ENCODE measurements at places on chromosomes 4 and X. TPM values are rescaled to one million over a fixed set of nuclear protein-coding genes. Genes with fewer than 3 reads are reported as not detected.

TBC1D8B gene
- total RNA-seq, result 14.4 TPM

GRCh38 chr4:8290701-8290970, 21.1 kb downstream of the HTRA3 start:
- no peak for DNase-seq

- no peak for DNase-seq
Observed at GRCh38 chr4:105148776-105149175, 2.1 kb downstream of the TET2 start.

- DNase-seq, result no peak
Observed at GRCh38 chr4:183940864-183941263, 35.8 kb downstream of the STOX2 start.

DNA sequence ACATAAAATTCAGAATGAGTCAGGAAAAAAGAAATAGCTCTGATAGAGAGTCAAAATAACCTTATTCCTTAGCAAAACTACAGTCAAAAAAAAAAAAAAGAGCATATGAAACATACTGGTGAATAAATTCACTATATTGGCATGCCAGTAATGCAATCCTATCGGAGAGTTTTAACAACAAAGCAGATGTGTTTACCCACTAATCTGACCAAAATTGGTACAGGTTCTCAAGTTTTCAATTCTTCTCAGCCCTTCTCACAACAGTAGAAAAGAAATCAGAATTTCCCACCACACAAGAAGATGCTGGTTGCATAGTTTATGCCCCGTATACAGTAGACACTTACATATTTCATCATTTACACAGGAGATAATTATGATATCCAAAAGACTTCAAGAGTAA, 59.4 kb downstream of the LCORL start:
- DNase-seq, result peak; percentile 3

DNA sequence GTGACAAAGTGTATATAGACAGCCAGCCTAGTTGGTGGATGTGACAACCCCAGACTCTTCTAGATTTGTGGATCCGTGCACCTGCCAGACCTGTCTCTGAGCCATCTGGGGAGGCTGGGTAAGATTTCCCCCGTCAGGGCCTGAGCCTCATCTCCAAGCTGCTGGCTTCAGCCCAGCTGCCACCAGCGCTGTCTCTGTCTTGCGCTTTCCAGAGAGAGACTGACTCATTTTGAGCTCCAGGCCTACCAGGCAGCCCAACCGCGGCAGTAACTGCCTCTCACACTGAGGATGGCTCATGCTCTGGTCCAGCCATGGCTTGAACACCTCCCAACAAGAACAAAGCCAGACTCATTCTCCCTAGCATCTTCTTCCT, 26.4 kb downstream of the NOP14 start:
- DNase-seq, result peak; percentile 41

- no peak for DNase-seq
Observed at GRCh38 chr4:13527192-13527980, 16.9 kb downstream of the NKX3-2 start.

DNA sequence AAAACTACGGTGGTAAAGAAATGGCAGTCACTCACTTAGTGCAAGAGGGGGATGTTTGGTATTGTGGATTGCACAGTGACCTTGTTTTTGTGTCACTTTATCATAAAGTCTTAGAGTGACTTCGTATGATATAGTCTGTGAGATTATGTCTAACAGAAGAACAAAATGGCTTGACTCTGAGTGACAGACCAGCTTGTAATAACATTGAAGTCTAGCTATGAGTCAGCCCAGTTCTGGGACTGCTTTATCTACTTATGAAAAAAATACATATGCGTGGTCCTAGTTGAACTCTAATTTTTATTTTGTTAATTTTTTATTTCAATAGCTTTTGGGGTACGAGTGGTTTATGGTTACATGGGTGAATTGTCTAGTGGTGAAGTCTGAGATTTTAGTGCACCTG, 20.0 kb downstream of the DCLK2 start:
- no peak for DNase-seq

GRCh38 chrX:8189096-8189830, 18.2 kb upstream of the VCX2 start:
- no peak for DNase-seq

DNA sequence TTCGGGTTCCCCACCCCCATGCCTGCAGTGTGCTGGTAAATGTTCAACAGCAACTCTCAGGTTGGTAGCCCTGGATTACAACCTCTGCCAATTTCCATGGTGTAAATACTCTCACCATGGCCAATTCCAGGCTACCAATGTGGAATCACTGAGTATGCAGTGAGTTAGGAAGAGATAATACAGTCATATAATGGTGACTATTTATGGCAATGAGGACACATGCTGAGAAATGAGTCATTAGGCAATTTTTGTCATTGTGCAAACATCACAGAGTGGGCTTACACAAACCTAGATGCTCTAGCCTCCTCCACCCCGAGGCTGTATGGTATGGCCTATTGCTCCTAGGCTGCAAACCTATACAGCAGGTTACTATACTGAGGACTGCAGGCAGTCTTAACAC, 4.6 kb upstream of the CLDN24 start:
- peak; percentile 26 for DNase-seq

- DNase-seq, result peak; percentile 0
Observed at GRCh38 chrX:56281789-56282188, 49.6 kb downstream of the KLF8 start.

GRCh38 chrX:118115953-118116712, 477 bp downstream of the KLHL13 start:
- DNase-seq, result no peak

DNA sequence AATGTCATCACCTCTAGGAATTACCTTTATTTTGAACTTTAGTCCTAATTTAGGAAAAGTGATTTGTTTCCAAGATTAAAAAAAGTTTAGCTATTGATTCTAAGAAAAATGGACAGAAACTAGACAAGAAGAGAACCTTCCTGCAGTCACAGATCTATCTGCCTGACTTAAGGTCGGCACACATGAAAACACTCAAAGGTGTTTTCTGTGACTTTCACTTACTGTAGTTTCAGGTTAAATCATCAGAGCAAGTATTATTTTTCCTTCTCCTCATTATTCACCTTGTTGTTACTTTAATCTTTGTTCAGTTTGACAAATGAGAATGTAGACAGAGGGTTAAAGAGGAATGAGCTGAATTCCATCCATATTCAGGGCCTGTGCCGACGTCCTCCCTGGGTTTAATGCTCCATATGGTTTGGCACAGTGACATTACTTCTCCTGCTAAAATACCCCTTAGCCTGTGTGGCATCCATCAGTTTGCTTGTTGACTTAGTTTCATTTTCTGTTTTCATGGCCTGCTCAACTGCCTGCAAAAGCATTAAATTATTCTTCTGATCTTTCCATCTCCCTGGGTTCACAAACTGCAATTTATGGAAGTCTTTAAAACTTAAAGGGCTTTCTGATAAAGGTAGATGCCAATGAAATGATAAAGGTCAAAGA, 352.7 kb downstream of the NKX6-1 start:
- no peak for DNase-seq

- DNase-seq, result no peak
Observed at GRCh38 chr4:113997206-113997605, 17.8 kb upstream of the ARSJ start.

GRCh38 chrX:262381-262909, 18.7 kb upstream of the PLCXD1 start:
- DNase-seq, result no peak

All from HFFc6 (cell line).